T-helper 1 cell (primary cell): ENCODE measurements at places on chromosomes 3 and 15.
A peak's percentile ranks its signal among the peaks of the same experiment; 100 is the strongest.

- no peak for DNase-seq
Observed at GRCh38 chr15:68389041-68389930, 42.7 kb downstream of the ITGA11 start.

DNA sequence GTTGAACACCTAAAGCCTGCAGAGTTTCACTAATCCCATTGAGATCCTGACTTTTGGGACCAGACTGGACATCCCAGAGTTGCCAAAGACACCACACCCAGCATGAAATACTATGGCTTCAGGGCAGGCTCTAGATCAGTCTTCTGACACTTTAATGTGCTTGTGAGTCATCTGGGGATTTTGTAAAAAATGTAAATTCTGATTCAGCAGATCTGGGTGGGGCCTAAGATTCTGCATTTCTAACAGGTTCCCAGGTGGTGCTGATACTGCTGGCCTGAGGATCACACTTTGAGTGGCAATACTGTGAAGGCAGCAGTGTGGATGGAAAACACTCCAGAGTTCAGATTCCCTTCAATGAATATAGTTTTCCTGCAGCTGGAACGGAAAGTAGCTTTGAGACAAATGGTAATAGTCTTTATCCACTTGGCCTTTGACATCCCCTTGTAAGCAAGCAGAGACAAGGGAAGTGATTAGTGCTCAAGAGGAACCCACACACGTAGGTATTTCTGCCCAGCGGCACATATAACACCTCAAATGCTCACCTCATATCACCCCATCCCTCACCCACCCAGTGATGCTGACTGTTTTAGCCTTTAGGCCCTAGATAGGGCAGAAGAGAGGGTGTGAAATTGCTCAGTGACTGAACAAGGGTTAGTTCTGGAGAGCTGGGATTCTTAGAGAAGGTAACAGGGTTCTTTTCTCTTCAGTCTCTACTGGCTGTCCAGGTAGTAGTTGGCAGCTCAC, 51.5 kb upstream of the GSK3B start:
- peak; percentile 20 for DNase-seq

DNA sequence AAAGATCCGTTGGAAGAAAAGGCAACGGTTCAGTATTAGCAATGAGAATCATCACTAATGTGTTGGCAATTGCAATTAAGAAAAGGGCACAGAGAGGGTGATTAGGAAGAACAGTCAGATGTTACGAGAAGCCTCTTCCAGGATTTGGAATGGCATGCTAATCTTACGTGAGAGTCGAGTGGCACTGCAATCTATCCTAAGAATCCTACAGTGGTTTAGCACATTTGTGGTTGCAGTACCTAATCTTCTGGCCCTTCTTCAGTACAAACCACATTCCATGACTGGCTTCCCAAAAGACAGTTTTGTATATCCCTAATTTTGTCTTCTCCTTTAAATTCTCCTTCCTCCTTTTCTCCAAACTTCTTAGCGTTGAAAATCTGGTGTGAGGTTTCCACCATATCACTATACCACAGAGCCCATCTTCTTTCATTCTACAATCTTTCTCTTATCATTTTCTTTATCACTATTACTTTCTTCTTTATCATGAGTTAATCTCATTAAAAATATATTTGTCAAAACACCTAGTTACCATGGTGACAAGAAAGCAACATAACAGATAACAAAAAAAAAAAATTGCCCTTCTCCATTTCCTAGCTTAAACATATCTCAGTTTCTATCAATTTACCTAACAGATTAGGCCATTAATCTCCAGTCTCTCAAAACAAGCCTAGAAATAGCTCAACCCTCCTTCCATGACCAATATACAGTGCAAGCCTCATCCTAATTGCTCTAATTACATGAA, 60.1 kb downstream of the IGSF11 start:
- DNase-seq, result no peak

DNA sequence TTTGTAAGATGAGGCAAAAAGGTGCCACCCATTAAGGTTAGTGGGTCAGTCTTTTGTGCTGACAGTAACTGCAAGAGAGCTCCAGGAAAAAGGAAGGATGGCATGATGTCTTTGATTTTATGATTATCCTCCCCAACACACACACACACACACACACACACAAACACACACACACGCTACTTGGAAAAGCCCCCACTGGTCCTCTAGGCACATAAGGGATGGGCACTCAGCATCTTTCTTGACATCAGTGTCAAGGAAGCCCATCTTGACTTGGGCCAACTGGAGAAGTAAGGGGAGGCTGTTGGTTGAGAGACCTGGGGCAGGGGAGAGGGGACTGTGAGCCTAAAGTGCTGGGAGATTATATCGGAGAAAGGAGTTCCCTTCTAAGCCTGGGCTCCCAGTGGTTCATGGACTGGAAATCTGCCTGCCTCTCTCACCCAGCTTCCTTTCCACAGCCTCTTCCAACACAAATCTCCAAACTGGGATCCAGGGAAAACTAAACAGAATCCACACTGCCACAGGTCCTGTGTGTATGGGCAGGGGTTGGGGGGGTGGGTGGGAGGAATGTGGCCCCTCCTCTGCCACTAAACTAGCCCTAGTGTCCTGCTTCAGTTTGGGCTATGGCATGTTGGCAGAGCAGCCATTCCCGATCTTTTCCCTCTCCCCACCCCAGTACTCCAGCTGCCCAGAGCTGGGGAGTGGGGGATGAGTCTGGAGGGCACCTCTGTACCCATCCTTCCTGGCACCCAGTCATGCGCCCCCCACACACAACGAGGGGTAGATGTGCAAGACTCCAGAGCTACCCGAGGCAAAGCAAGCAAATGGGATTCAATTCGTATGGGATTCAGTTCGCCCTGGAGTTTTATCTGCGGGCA, 1.6 kb downstream of the AMOTL2 start:
- DNase-seq, result no peak

GRCh38 chr3:148551767-148552260, 145.9 kb upstream of the AGTR1 start:
- DNase-seq, result no peak

DNA sequence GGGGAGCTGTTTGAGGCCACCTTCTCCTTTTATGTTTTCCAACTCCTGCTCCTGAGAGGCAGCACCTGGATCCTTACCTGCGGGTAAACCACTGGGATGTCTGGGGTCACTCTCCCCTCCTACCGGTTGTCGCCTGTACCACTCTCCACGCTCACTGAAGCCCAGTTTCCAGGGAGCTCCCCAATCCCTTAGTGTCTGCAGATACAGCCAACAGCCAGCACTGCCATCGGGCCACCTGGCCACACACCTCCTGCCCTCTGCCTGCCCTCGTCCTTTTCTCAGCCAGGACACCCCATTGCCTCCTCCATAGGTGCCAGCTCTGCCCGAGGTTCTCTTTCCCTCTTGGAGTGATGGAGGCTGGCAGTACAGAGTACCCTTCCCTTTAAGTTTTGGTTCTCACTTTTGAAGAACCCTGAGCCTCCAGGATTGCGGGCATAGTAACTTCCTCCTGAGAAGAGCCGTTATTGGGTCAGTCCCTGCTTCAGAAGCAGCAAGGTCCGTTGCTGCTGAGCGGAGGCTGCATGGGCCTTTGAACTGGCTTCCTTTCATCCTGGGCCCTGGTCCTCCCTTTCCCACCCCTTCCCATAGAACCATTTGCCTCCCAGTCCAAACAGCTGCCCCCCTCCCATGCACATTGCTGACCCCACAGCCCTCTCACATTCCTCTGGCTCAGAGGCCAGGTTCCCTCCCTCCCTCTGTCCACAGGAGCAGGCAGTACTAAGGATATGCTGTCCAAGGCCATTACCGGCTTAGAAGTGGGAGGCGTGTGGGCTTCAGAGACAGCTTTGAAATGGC, 30.9 kb downstream of the ARNT2 start:
- DNase-seq, result no peak

DNA sequence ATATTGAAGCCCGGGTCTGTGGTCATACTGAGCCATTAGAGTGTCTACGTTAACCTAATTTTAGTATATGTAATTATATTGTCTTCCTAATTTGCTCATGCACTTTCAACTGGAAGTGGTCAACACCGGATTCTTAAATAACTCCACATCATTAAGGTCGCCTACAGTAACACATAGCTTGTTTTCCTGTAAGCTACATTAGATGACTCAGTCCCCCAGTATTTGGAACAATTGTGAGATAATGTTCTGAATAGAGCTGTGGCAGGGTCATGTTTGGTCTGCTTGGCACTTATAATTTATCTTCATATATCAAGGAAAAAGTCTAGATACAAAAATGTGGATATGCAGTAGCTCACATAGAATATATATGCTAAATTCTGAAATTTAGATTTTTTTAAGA, 486.2 kb downstream of the IGSF11 start:
- DNase-seq, result no peak

- DNase-seq, result no peak
Observed at GRCh38 chr3:191254098-191254873, 55.2 kb downstream of the OSTN start.

DNA sequence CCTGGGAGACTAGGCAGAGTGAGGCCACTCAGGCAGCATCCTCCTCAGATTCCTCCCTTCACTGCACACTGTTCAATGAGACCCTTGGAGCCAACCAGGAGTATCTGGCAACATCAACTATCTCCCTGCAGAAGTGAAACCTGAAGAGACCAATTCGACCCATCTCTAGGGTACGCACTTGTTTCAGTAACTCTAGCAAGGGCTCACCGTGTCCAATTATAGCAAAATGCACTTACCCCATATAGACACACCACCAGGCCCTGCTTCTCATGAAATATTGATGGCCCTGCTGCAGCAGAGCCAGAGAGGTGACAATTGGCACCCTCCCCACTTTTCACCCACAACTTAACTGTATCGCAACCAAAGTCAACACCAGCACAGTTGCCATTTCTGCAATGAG, 196.1 kb upstream of the IGF1R start:
- no peak for DNase-seq

GRCh38 chr3:9178697-9179096, 70.7 kb downstream of the SRGAP3 start:
- no peak for DNase-seq

DNA sequence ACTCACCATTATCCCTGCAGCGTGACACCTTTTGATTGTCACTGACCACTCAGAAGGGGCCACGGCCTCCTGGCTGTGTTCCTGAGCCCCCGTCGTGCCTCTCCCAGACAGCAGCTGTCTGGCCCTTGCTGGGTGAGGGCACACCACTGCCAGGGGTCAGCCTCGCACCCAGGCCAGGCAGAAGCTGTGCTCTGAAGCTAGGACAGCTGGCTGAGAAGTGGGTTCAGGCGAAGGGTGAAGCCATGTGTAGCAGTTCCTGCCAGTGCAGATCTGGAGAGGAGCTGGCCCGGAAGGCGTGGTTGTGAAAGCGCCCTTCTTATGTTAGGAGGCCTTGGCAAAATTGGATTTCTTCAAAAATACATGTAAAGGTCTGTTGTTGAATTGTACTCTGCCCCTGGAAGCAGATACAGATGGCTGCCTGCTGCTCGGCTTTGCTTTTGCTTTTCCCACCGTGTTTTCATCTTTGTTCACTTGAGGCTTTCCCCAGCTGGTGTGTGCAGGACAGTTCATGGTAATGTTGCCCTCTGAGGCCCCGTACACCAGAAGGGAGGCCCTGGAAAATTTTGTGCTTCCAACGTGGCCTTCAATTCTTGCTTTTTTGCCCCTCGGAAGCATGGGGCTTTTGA, 49.1 kb downstream of the KLHL25 start:
- DNase-seq, result no peak

GRCh38 chr15:80803580-80804525, 24.7 kb downstream of the CEMIP start:
- no peak for DNase-seq

- no peak for DNase-seq
Observed at GRCh38 chr3:79542-79941, 117.0 kb upstream of the CHL1 start.

- DNase-seq, result no peak
Observed at GRCh38 chr3:195212033-195212748, 58.8 kb downstream of the XXYLT1 start.

DNA sequence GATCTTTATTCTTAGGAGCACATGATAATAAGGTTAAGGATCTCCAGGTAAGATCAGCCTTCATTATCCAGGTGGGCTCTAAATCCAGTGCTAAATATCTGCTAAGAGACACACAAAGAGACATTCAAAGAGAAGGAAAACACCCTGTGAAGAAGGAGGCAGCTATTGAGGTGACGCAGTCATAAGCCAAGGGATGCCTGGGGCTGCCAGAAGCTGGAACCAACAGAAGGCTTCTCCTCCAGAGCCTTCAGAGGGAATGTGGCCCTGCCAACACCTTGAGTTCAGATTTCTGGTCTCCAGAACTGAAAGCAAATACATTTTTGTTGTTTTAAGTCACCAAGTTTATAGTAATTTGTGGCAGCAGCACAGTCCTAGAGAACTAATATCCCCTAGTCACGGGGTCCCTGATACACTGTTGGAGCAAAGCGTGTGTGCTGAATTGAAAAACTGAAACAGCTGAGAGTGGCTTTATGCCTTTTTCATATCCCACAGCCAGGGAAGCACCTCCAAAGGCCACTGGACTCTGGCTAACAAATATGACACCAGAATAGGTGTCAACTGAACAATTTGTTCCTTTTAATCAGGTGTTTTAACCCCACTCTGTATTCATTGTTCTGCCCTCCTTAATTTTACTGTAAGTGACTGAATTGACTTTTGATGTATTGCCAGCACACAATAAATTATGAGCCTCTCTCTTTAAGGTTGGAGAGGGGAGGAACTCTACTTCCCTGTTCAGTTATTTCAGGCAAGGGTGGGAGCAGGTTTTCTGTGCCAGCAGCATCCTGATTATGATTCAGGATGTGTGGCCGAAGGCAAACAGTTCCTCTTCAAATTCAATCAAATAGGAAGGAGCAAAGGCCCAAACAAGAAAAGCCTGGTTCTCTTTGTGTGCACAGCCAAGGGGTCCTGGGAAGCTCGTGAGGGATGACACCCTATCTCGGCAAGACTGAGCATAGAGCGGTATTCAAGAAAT, 151.8 kb upstream of the HES1 start:
- no peak for DNase-seq

DNA sequence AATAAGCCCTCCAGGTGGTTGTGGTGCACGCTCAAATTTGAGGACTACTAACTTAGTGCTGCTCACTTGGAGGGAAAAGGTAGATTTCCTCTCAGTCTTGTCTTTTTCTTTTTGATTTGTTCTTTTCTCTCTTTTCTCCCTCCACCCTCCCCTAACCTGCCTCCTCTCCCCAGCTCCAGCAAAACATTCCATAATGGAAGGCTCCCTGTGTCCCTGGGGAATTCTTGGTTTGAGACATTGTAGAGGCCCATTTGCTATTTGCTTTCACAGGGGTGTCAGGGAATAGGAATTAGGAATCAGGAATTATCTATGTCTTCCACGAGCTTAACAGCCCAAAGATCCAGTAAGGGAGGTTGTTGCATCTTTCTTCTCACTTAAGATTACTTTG, 136.8 kb upstream of the UMPS start:
- no peak for DNase-seq
